Esophagus squamous epithelium (tissue), 5 donors: ENCODE measurements at places on chromosomes 11 and 22.

DNA sequence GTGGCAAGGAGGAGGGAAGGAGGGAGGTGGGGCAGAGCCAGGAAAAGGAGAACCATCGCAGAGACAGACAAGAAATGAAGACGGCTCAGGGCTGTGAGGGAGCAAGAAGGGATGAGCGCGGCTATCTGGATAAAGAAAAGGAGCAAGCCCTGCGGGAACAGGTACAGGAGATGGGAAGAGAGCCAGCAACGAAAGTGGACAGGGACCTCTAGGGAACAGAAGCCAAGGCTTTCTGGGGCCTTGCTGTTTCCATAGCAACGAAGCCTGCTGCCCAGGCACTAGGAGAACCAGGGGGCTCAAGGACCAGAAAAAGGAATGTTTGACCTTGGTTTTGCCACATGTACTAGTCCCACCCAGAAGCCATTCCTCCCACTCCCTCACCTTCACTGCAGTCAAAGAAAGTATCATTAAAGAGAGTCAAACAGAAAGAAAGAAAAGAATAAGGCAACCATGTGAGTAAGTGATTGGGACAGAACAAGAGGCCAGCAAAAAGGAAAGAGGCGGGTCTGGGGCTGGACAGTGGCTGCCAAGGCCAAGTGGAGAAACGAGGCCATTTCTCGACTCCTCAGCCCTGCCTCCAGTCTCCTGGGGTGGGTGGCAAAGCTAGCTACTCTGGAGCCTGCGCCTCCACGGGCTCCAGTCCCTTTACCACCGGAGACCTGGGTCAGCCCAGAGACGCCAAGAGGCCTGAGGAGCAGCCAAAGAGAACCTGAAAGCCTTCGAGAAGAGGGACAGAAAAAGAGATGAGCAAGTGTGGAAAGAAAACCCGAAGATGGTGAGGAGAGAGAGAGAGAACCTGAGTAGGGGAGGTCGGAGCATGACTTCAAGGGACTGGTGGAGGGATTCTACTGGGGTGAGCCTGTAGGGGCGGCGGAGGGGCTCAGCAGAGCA lies 35.1 kb downstream of the NRXN2 start:
- no peaks in the 10 kb centered on the region for H3K27me3 ChIP-seq
- H3K36me3 ChIP-seq: no peaks in the 10 kb centered on the region
- peak overlapping the region; percentile 37 for H3K4me3 ChIP-seq
- DNase-seq: no peak
- peak overlapping the region; percentile 17 for H3K27ac ChIP-seq
- peaks cover 34% of the 10 kb centered on the region for H3K4me1 ChIP-seq

- DNase-seq: no peak
- H3K27ac ChIP-seq: no peak overlapping the region
These were observed 68.4 kb downstream of the TCF20 start for GRCh38 chr22:42202048-42202447.

GRCh38 chr11:84549217-84549616 lies 1077.9 kb downstream of the DLG2 start:
- H3K27me3 ChIP-seq: no peaks in the 10 kb centered on the region
- no peak for DNase-seq
- H3K4me3 ChIP-seq: no peak overlapping the region
- no peak overlapping the region for H3K27ac ChIP-seq

- DNase-seq: no peak
- H3K4me1 ChIP-seq: no peaks in the 10 kb centered on the region
- no peaks in the 10 kb centered on the region for H3K36me3 ChIP-seq
- H3K27ac ChIP-seq: no peak overlapping the region
These were observed 6.6 kb upstream of the SSTR3 start for GRCh38 chr22:37218771-37219411.
